ENCODE measurements at places on chromosomes 1 and 21.

DNA sequence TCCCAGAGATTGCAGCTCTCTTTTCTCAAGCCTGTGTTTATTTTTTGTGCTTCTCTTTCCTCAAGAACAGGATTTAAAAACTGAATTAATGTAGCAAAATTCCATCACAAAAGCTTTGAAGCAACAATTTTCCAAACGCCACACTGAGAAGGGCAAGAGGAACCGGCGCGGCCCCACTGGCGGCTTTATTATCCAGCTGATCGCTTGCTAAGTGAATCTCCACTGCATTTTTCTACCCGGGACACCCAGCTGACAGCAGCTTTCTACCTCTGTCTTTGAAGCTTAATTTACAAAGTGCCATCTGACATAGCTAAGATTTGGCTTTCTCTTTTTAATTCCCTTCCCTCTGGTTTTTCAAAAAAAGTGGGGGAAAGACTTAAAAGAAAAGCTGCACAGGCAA, 369.3 kb upstream of the C1orf174 start:
- no peak for DNase-seq

GRCh38 chr1:44347280-44347679, 7.8 kb downstream of the ERI3 start:
- no peak for DNase-seq

DNA sequence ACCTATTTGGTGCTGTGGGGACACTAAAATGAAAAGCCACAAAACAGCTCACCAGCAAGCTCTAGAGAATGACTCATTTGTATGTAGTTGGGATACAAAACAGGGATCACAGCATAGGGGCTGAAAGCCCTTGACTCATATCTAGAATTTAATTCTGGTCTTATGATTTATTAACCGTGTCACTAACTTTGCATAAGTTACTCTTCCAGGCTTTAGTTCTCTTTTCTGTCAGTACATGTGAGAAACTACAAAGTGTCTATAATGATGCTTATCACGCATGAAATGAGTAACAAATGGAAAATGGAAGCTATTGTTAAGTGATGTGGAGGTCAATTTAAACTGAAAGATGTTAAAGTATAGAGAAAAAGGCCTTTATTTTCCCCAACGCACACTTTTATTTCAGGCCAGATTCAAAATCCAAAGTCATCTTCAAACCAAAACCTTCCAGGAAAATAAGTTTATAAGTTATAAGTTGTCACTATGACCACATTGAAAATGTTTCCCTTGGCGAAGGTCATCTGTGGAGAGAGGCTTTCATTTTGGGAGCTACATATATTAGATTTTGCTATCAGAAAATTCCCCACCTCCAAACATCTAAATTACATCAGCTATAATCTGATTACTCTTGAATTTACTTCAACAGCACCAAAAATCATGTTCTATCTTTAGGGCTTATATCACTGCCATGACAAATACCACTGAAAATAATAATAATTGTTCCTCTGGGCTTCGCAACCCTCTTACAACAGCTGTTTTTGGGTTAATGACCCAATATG, 430.5 kb downstream of the MRPL39 start:
- no peak for DNase-seq

GRCh38 chr21:26055010-26055409, 115.6 kb downstream of the APP start:
- DNase-seq: no peak

- DNase-seq: no peak
These were observed 75.4 kb downstream of the UBE4B start for GRCh38 chr1:10108134-10108663.

GRCh38 chr21:15557925-15558324, 171.9 kb upstream of the USP25 start:
- no peak for DNase-seq

GRCh38 chr1:229870381-229870780, 196.7 kb upstream of the GALNT2 start:
- no peak for DNase-seq

- no peak for DNase-seq
These were observed 269.7 kb downstream of the DYRK1A start for GRCh38 chr21:37636152-37636860.

- DNase-seq: peak; percentile 16
These were observed 73.1 kb upstream of the ACTRT2 start for GRCh38 chr1:2948001-2948750.

GRCh38 chr1:147246910-147247655, 4.6 kb downstream of the CHD1L start:
- no peak for DNase-seq

GRCh38 chr1:66380452-66381212, 153.3 kb upstream of the SGIP1 start:
- no peak for DNase-seq

- DNase-seq: no peak
These were observed 89.3 kb downstream of the ZBTB18 start for GRCh38 chr1:244140420-244140819.

DNA sequence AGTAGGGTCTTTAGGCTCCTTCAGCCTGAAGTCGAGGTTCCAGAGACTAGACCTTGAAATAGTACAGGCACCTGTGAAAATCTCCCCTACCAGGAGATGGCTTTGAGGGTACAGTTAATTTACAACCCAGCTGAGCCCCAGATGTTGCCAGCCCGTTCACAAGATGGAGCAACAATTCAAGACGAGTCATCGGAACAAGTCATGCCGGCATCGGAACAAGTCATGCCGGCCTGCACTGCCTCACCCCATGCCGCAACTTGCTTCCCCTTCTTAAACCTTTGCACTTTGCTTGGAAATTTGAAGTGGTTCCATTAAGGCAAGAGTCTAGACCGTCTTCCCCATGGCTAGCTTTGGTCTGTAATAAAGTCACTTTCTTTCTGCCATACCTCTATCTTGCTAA, 16.0 kb downstream of the HHAT start:
- DNase-seq: no peak

DNA sequence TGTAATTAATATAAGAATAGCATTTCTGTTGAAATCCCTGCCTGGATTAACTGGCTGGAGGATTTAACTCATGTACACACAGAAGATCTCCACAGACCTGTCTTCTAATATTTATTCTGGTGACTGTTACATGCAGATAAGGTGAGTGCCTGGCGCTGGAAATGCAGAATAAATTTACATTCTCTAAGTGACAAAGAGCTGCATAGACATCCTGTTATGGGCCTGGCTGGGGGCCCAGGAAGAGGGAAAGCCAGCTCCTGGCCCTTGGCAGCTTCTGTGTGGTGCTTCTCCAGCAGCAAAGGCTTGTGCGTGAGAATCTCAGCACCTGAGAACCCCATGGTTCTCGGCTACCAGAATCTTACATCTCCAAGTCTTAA, 446.6 kb downstream of the PTPRU start:
- DNase-seq: no peak

DNA sequence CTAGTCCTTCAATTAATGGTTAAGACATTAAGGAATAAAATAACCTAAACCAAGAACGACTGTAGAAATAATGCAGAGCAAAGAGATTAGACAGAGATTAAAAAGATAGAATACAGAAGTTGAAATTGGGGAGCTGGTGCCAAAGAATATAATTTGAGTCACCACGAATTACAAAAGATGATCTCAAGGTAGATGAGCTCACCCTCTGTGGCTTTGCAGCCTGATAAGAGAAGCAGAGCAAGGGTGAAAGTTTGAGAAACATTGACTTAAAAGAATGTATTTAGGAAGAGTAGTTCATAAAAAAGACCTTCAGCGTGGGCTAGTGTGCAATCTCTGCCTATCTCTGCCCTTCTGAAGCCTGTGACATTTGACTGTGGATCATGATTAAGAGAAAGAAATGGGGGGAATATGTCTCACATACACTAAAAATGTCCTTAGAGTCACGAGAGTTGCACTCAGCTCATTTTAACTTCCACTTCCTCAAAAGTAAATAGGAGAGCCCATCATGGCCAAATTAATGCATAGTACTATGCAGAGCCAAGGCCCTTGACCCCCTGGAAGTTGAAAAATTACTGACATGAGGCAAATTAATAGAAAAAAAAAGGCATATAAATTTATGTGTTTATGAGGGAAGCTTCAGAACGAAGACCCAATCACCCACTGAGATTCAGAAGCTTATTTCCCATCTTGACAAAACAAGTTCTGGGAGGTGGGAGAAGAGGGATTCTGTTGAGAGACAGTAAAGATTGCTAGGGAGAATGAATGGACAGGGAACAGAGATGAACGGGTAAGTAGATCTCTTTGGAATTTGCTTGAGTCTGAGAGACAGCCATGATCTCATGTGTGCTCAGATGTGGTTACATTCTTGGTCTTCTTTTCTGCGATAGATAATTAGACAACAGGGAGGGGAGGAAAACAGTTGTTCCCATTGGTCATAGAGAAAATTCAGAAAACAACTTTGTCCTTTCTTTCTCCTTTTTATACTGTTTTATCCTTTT, 395.4 kb upstream of the LRRC7 start:
- no peak for DNase-seq

All from aorta (tissue), 5 donors.